ENCODE measurements at places on chromosomes 5 and 9.

GRCh38 chr9:74496819-74497747 lies at the start of gene RORB:
RORB (plus strand) TSS chr9:74497335; CDS start chr9:74497977, 642 bp downstream.
- DNase-seq: no peak

DNA sequence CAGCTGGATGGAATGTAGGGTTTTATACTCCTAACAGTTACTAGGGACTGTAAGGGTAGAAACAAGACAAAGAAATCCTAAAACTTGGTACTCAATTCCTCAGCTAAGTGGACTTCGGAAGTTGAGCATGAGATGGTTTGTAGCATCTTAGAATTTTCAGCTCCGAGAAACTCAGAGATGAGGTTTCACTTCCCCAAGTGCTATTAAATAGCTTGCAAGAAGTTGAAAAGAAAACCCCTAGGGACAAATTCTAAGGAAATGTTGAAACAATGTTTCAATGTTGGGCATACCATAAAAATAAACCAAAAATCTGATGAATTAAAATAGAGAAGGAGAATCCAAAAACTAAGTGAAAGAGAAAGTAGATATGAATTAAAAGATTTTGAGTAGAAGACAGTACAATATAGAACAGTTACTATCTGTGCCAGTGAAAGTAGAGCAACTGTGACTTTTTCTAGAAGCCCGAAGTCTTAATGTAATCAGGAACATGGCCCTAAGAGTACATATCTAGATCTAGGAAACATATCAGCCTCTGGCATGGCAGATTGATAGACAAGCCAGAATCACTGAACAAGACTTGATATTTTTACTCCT lies 308.6 kb upstream of the RGMB start:
- no peak for DNase-seq

GRCh38 chr5:112119508-112119907 lies 299.6 kb downstream of the EPB41L4A start:
- no peak for DNase-seq

DNA sequence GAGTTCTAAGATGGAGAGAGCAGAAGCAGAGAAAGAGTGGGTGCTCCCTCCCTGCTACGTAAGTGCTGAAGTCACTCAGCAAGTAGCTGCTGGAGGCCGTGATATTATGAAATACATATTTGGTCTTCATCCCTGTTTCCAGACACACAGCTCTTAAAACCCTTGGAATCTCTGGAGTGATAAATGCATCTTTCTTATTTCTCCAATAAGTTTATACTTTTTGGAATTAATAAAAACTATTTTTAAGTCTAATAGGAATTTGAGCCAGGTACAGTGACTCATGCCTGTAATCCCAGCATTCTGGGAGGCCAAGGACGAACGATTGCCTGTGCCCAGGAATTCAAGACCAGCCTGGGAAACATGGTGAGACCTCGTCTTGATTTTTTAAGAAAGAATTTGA lies 60.6 kb downstream of the AUH start:
- DNase-seq: no peak

DNA sequence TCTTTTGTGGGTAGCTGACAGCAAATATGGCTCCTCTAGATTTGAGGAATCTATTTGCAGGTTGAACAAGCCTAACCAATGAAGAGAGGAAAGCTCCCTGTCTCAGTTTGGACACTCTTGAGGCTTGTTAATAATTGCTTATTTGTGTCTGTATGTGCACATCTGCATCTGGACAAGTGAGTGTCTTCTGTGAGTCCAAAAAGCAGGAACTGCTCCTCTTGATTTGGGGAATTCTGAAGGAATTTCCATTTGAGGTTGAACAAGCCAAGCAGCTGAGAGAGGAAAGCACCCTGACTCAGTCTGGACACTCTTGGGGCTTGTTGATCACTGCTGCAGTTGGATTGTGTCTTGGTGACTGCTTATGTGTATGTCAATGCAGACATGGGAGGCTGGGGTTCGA lies 211.6 kb downstream of the DTWD2 start:
- DNase-seq: no peak

DNA sequence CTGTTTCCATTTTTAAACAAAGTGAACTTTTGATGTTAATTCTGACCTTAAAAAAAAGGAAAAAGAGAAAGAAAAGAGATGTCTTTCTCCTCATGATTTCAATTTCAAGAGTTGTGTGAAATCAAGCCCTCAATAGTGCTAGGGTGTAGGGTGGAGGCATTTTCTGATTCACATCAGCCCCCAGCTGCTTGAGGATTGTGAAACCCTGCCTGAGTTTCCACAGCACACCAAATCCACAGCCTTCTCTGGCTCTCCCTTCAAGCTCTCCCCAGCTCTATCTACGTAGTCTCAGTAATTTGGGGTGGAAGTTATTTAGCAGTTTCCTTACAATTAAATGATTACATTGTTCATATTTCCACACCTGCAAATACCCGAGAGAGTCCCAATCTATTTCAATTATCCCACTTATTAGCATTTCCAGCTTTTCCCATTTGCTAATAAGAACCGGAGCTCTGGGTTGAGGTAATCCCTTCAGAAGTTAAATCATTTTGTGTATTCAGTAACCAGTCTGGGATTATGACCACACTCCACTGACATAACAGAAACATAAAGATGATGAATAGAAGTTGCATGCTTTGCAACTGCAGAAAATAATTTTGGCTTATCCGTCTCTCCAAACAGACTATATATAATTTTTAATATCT lies 54.9 kb downstream of the MTX3 start:
- DNase-seq: no peak

DNA sequence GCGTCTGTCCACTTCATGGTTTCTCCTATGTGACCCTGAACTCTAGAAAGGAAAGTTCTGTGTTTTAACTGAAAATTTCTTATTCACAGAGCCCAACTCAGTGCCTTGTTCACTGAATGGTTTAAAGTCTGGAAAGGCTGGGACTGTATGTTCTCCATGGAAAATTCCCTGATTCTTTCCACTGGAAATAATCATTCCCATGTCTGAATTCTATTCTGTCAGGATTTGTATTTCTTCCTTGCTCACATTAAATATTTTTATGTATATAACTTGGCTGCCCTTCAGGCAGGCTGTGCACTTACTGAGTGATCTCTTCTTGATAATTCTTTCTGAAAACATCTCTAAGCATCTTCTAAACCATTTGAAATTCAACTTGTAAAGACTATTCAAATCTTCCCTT lies 1126.9 kb upstream of the DMAC1 start:
- no peak for DNase-seq

GRCh38 chr5:123273984-123274383 lies 149.2 kb downstream of the CEP120 start:
- DNase-seq: no peak

DNA sequence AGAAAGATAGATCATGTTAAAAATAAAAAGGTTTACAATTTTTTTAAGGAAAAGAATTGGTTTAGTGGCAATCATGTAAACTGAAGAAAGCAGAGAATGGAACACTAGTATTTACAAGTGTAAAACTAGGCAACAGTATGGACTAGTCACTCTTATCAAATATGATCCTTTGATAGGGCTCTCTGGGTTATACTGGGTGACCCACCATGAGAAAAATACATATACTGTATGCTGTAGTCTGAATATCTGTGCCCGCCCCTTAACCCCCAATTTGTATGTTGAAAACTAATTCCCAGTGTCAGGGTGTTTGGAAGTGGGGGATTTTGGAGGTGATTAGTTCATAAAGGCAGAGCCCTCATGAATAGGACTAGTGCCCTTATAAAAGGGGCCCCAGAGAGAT lies 236.8 kb upstream of the TARS1 start:
- no peak for DNase-seq

DNA sequence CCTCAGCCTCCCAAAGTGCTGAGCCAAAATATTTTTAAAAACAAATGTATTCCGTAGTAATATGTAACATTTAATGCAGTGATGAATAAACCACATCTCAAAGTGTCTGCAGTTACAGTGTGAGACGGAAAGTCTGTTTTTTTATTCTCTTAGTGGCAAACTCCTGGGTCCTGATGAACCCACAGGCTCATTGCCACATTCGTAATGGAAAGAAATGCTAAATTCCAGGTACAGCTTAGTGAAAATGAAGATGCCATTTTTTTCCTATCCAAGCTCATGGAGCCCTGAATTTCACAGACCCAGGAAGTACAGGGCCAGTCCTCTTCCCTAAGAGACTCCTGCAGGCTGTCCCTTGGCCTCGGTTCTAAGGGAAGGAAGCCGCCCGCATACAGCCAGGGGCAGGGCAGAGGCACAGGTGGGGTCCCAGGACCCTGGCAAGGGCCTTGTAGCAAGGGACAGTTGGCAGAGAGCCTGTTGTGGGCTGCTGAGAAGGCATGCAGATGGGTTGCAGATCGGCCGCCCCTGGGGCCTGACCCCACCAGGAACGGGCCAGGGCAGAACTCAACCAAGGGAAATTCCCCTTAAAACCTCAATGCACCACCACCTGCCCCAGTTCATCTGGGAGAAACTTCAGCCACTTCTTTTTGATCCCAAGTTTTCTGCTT lies 36.2 kb downstream of the IPPK start:
- no peak for DNase-seq

DNA sequence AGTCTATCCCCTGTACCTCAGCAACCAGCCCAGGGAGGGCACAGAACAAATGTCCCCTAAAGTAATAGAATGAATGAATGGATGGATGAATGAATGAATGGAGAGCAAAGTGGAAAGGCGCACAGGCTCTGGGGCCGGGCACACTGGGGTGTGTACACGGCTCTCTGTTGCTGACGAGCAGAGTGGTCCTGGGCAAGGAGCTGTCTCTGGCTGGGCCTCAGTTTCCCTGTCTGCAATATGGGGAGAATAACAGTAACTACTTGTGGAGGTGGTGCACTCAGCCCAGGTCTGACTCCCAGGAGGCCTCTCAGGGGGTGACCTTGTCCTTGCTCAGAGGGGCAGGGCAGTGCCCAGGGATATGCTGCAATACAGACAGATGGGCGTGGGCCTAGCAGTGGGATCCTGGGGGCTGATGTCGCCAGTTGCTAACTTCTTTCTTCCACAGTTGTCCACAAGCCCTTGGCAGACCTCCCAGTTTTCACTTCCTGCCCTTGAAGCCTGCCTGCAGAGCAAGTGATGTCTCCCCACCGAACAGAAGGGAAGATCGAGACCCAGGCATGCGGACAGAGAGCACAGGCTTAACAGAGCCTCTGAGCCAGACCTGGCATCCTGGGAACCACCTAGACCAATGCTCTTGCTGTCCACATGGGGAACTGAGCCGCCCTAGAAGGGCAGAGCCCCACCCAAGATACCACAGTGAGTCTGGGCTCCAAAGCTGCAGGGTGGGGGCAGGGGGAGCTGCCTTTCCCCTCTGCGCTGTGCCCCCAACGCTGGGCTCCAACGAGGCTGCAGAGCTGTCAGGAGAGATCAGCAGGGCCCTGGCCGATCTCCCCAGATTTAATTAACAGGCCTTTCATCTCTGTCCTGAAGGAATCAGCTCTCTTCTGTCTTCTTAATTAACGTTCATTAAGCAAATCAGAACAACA lies 13.6 kb upstream of the LAMC3 start:
- no peak for DNase-seq

DNA sequence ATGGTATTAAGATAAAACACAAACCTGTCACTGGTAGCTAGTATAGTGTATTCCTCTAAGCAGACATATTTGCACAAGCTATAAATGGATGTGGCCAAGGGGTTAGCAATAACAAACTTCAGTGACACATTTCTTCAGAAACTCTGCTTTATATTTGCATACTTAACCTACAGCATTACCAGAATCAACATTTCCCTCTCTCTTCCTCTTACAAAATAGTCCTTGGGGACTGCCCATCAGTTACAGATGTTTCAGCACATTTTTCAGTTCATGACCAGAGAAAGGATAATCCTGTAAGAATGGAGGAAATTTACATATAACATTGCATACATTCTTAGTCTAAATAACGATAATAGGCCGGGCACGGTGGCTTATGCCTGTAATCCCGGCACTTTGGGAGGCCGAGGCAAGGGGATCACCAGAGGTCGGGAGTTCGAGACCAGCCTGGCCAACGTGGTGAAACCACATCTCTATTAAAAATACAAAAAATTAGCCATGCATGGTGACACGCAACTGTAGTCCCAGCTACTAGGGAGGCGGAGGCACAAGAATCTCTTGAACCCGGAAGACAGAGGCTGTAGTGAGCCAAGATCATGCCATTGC lies 25.3 kb upstream of the SLC1A1 start:
- no peak for DNase-seq

DNA sequence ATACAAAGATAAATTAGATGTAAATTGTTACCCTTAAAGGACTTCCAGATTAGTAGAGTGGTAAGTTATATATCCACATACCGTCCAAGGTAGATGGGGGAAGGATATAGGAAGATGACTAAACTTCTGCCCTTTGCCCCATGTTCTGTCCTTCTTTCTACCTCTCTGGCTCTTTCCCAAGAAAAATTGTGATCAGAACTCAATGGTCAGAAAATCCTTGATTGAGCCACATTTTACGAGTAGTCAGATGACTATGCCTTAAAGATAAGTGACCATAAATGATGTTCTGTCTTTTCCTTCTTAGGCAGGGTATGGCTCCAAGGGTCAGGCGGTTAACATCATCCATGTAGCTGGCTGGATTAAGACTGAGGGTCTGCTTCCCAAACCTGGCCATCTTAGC lies 4.4 kb downstream of the FRRS1L start:
- DNase-seq: no peak

GRCh38 chr5:142399891-142400290 lies 75.1 kb upstream of the SPRY4 start:
- DNase-seq: no peak

GRCh38 chr5:138568061-138568824 lies 7.0 kb downstream of the HSPA9 start:
- no peak for DNase-seq

GRCh38 chr5:103145196-103145595 lies 25.1 kb downstream of the PPIP5K2 start:
- no peak for DNase-seq

- DNase-seq: peak; percentile 51
These were observed 57.6 kb downstream of the ANKRD55 start for GRCh38 chr5:56175488-56175887.

DNA sequence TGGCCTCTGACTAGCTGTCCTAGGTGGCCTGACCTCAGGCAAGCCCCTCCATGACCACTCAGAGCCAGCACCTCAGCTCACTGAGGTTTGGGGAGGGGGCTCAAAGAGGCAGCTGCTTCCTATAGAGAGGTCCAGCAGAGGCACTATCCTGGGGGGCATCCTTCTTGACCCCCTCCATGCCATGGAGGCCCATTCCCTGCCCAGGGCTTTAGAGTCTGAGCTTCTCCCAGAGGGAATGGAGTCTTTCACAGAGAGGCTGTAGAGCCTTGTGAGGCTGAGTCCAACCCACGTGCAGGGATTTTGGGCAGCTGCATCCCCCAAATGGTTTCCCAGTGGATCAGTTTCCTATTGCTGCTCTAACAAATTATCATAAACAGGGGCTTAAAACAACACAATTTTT lies 16.9 kb downstream of the IRF1 start:
- DNase-seq: no peak

GRCh38 chr5:493758-494157 lies 30.5 kb downstream of the SLC9A3 start:
- DNase-seq: no peak
